Retina (tissue), 1 donor: ENCODE measurements at places on chromosomes 13 and 19.

DNA sequence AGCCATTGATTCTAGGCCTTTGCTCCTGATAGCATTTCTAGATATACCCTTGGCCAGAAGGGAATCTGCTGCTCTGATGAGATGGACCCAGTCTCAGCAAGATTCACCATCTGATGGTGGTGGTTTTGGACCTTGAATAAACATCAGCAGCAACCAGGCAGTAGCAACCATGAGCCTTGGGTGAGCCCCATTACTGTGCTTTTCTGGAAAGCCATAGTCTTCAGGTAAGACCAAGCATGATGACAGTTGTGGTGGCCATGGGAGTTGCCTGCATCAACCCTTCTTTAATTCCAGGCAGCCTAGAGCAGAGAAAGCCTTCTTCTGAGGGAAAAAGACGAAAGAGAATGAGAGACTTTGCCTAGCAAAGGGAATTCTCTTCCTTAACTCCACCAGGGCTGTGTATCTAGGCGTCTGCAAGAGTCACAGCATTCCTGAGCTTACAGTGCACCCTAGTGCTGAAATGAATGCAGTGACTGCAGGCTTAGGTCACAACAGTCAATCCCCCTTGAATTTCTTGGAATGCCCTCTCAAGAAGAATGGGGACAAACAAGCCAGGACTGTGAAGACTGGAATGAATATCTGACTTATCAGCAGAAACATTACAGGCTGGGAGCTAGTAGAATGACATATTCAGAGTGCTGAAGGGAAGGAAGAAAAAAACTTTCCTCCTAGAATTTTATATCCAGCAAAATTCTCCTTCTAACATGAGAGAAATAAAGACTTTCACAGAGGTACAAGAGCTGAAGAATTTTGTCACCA, 942.4 kb upstream of the PCDH20 start:
- peak; percentile 19 for DNase-seq

GRCh38 chr19:43811837-43812236, 9.6 kb upstream of the LYPD5 start:
- no peak for DNase-seq

- DNase-seq: no peak
Observed at GRCh38 chr19:16325161-16325527, 518 bp downstream of the KLF2 start.

DNA sequence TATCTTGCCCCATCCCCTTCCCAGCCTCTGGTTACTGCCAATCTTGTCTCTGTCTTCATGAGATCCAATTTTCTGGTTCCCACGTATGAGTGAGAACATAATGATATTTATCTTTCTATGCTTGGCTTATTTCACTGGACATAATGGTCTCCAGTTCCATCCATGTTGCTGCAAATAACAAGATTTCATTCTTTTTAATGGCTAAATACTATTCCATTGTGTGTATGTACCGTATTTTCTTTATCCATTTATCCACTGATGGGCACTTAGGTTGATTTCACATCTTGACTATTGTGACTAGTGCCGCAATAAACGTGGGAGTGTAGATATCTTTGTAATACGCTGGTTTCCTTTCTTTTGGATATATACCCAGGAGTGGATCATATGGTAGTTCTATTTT, 43.0 kb downstream of the CHST8 start:
- DNase-seq: no peak

DNA sequence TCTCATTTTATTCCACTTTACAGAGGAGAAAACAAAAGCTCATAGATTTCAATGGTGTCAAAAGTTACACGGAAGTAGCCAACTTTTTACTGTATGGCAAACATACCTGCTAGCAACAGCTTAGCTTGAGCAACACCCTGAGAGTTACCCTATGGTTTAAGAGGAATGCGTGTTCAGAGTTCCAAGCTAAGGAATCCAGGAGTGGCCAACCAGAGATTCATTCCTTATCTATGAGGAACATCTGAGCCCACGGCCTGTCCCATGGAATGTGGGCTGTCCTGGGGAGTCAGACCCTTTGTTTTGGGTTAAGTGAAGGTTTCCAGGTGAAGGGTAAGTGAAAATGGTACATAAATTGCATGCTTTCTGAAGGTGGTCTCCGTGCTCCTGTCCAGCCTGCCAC, 67.5 kb downstream of the STARD13 start:
- no peak for DNase-seq

DNA sequence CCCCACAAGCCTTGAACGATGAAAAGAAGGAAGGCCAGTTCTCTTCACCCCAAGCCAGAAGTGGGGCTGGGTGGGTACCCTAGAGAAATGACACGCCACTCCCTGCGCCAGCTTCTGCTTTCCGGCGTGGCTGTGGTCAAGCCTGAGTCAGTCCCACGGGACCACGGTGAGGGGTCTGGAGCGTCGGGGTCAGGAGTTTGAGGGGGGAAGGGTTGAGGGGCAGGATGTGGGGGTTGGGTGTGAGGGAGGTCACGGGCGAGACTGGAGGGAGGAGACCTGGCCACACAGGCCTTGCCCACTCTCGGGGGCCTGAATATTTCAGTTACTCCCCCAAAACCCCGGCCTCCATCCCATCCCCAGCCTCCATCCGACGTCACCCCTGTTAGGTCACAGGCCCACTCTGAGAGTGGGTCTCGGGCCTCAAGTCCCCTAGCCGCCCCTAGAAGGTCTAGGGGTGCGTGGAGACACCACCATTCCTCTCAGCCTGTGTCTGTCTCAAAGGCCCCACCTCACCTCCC, 500 bp upstream of the IFI30 start:
- no peak for DNase-seq

GRCh38 chr13:44271031-44271455, 102.6 kb upstream of the SERP2 start:
- no peak for DNase-seq

DNA sequence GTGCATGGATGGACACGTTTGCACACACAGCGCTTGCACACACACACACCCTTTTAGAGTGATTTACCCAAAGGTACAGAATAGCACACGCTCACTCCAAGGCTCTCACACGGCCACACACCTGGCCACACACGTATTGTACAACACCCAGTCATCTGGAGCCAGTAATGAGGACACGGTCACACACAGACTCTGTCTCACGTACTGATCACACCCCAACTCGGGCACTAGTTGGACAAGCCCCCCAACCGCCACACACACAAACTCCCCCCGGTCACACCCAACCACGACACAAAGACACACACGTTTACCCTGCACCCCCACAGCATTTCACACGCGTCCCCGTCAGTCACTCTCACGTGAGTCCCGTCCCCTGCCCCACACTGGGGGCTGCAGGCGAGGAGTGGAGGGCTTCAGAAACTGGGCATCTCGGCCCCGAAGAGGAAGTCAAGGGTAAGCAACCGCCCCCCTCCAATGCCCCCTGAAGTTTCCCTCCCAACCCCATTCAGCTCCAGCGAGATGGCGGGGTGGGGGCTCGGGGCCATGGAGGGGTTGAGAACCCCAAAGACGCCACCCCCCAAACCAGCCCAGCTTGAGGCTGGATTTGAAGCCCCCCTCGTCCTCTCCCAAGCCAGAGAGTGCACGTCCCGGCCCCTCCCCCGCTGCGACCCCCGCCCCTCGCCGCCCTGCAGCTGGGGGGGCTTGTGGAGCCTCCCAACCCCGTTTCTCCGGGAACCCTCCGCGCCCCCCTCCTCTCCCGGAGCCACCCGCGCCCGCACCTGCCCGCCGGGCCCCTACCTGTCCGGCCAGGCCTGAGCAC, 599 bp downstream of the OLFM2 start:
- DNase-seq: peak; percentile 56

- DNase-seq: no peak
Observed at GRCh38 chr13:20407759-20408158, 117.9 kb downstream of the CRYL1 start.

DNA sequence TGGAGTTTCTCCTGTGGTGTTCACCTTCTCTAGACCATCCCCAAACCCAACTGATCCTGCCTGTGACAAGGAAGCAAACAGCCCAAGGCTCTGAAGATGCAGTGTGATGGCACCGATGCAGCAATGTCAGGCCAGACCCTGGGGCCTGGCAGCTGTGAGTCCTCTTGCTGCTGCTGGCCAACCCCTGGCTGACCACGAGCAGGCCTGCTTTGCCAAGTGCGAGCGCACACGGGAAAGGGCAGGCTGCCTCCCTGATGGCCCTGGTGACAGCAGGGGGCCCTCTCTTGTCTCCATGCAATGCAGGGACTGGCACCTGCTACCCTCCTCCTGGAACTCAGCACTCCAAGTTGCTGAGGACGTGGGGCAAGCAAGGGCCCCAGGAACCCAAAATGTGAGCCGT, 5.4 kb upstream of the VSTM2B start:
- peak; percentile 28 for DNase-seq

- DNase-seq: no peak
Observed at GRCh38 chr19:4329858-4330257, 8.8 kb downstream of the STAP2 start.

- no peak for DNase-seq
Observed at GRCh38 chr13:35833608-35834275, 297.4 kb downstream of the DCLK1 start.

- no peak for DNase-seq
Observed at GRCh38 chr19:33631609-33631973, 9.8 kb downstream of the CHST8 start.

DNA sequence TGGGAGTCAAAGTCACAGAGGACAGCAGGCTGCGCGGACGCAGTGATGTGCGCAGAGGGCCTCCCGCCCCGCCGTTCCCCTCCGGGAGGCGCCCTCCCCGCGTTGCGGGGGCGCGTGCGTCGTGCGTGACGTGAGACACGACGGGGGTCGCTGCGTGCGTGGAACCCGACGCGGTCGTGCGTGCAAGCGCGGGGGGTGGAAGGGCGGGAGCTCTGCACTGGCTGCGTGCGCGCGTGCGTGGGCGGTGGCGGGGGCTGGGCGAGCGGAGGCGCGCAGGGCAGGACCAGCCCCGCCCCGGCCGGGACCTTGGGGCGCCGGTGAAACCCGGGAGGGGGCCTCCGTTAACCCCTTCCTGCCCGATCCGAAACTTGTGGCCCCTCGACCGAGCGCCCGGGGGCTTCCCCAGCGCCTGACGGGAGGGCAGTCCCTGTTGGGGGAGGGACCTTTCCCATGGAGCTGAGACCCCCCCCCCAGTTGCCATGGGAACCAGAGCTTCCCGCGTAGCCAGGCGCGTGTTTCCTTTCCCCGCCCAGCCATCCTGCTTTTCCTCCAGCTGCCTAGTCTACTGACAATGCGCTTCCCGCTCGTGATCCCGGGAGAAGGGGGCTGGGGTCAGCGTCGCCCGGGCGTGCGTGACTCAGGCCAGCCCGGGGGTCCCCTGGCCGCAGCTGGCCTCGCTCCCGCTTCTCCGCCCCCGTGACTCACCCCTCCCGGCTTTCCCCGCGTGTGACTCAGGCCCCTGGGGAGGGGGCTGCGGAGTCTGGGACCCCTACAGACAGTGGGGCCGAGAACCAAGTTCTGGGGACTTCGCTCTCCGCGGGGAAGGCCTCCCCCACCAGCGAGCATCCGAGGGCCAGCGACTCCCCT, 7.3 kb upstream of the HOOK2 start:
- DNase-seq: peak; percentile 92

DNA sequence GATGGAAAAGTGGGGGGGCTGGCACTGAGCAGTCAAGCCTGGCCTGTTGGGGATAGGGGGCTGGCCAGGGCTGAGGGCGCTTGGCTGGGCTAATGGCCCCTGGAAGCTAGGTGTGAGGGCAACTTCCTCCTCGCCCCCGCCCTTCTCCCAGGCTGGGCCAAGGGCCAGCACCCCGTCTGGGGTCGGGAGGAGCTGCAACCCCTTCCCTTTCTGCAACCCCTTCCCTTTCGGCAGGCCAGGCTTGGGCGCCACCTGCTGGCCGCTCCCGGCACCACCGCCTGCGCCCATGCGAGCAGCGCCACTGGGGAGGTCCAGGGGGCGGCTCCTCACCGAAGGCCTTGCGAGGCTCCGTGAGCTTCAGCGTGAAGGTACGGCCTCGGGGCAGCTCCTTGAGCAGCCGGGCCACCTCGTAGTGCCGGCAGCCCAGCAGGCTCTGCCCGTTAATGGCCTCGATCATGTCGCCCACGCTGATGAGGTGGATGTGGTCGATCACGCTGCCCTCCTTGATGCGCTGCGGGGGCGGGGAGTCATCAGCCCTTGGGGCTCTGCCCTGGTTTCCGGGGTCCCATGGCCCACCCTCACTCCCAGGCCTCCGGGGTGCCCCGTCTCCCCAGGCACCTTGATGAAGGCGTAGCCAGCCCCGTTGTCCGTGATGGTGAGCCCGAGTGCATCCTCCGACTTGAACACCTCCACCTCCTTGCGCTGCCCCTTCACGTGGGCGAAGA, 5.0 kb upstream of the PTGER1 start:
- peak; percentile 84 for DNase-seq

DNA sequence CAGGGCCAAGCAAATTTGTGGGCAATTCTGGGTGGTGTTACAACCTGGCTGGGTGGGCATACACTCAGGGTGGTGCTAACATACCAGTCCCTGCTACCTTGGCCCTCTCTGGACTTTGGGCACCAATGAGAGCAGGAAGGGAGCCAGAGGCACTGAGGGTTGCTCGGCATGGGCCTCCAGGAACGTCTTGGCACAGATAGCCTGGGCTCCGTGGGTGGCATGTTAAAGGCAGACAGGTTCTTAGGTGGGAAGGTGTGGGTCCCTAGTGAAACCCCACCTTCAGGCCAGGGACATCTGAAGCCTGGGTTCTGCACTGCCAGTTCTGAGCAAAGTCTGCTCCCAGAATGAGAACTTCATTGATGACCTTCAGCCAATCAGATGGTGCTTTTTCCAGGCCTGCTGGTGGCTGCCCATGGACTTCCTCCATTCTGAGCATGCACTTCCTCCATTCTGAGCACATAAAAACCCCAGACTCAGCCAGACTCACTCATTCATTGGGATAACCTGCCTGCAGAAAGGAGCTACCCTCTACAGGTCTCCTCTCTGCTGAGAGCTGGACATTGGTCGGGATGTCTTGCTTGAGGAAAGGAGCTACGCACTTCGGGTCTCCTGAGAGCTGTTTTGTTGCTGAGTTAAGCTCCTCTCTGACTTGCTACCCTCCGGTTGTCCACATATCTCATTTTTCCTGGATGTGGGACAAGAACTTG, 2567.1 kb downstream of the PCDH9 start:
- no peak for DNase-seq

- DNase-seq: no peak
Observed at GRCh38 chr19:44345959-44346358, 10.5 kb downstream of the ZNF112 start.

- no peak for DNase-seq
Observed at GRCh38 chr13:104650431-104650830, 1584.2 kb upstream of the SLC10A2 start.

DNA sequence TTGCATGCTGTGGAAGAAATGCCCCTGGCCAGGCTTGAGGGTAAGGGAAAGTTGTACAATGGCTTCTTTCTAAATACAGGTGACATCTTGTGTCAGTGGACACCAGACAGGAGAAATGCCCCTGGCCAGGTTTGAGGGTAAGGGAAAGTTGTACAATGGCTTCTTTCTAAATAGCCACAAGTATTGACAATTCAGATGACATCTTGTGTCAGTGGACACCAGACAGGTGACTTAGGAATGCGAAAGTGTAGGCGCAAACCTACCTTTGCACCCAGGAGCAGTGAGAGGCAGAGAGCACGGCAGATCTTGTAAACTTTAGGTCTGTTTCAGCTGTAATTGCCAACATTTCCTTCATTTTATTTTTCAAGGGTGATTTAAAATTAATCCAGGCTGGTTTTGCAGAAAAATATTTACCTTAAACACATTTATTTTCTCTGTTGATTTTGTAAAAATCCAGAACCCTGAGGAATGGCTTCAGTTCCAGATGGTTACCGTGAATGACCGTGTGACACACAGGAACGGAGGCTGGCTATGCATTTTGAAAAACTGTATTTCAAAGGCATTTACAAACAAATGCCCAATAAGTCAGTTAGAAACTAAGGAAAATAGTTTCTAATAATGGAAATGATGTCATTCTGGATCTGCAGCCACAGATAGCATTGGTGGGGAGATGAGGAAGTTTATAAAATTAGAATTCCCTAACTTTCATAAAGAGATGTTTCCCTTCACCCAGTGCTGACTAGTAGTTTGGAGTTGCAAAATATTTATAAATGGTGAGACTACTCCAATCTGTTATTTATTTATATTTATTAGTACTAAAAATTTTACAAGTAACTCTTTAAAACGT, 34.9 kb downstream of the TNFSF13B start:
- no peak for DNase-seq
